Esophagus muscularis mucosa (tissue), 4 donors: ENCODE measurements at places on chromosomes 12 and 14. TPM values are rescaled to one million over a fixed set of nuclear protein-coding genes. Genes with fewer than 3 reads are reported as not detected.

- no peak for DNase-seq
Observed at GRCh38 chr12:32076941-32077340, 29.7 kb upstream of the BICD1 start.

DNA sequence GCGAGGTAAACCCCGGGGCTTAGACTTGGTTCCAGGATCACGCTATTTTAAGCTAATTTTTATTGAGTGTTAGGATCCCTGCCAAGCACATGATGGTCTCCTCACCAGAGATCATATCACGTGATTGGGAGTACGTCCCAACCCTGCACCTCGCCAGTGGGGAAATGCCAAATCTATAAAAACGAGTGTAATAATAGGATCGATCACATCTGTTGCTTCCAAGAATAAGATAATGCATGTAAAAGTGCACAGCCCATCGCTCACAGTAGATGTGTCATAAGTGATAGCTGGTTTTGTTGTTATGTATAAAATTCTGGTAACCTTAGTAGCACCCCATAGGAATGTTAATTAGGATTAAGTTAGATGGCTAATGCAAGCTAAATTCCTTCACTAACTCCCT, 581.0 kb upstream of the TMEM132C start:
- no peak for DNase-seq

The FGD6 gene
- total RNA-seq = 48.6 TPM

The OR10G3 gene
- not detected for total RNA-seq

The ISCA2 gene
- total RNA-seq = 20.4 TPM
